CD8-positive, alpha-beta memory T cell (primary cell): ENCODE measurements at places on chromosomes 13 and 19. TPM values are rescaled to one million over a fixed set of nuclear protein-coding genes. Genes with fewer than 3 reads are reported as not detected.

DNA sequence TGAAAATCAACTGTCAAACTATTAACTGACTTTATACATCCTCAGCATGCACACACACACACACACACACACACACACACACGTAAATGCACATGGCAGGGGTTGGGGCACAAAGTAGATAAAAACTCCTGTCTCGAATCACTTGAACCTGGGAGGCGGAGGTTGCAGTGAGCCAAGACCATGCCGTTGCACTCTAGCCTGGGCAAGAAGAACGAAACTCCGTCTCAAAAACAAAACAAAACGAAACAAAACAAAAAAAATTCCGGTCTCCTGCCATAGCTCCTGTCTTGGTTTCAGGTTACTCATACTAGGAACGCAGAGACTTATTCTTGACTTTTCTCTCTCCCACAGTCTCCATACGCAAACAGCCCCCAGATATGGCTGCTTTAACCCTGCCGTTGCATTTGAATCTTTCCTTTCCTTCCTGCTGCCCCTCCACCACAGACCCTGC, 148.9 kb downstream of the SHISA2 start:
- DNase-seq = no peak

DNA sequence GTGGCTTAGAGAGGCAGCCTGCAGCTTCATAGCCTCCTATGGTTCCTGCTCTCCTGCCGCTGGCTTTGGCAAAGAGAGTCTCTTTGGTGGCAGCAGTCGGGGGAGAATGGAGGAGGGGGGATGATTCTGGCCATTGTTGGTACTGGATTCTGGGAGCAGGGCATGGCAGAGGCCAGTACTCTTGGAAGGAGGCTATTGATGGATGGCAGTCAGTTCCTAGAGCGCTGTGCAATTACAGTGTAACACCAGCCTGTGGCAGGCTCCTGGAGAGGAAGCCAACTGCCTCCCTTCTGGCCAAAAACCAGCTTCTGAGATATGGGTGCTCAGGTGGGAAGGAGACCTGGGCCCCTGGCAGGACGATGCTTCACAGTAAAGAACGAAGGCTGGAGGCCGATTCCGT, 47.9 kb upstream of the TMTC4 start:
- DNase-seq = no peak

DNA sequence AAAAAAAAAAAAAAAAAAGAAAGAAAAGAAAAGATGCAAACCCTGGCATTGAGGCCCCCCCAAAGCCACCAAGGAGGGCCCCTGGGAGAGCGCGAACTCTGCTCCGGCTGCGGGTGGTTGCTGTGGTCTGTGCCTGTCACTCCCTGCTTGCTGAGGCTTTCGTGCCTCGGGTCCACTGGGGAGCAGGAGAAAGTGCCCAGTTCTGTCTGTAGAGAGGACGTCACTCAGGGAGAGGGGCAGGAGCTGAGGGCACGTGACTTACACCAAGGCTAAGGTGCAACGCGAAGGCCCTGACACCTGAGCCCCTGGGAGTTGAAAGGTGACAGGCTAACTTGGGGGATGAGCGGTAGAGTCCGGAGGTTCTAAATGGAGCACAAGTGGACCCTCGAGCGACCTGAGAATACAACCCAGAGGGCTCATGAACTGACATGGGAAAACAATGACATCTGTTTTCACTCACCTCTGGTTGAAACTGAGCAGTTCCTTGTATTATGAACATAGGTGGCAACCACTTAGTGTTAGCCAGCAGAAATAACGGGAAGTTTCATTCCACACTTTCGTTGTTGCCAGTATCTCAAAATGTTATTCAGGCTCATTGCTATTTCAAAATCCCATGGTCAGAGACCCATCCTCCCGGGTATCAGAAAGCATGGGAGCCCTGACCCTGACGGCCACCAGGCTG, 69.2 kb upstream of the TM9SF2 start:
- DNase-seq = peak; percentile 17

- no peak for DNase-seq
Measured at GRCh38 chr13:34502011-34502410, 440.1 kb upstream of the NBEA start.

Gene NKPD1
- 0.18 TPM for total RNA-seq

DNA sequence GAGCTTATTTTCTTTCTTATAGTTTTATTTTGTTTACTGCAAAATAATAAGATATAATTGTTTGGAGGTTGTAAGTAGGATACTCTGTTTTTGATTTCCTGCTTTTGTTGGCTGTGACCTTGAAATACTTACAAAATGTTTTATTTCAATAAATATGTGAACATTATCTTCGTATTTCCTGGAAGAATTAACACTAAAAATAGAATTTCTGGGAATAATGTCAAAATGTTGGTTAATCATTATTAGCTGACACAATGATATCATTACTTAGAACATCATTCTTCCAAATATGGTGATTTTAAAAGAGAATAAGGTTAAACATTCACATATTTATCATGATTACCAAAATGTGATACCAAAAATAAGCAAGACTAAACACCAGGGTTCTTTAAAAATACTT, 1148.6 kb upstream of the PRR20A start:
- DNase-seq = no peak

- peak; percentile 8 for DNase-seq
Measured at GRCh38 chr19:49157445-49158224, at the start of gene TRPM4. Gene TRPM4 (plus strand): TSS chr19:49157792. CDS start chr19:49157867, 75 bp downstream.

DNA sequence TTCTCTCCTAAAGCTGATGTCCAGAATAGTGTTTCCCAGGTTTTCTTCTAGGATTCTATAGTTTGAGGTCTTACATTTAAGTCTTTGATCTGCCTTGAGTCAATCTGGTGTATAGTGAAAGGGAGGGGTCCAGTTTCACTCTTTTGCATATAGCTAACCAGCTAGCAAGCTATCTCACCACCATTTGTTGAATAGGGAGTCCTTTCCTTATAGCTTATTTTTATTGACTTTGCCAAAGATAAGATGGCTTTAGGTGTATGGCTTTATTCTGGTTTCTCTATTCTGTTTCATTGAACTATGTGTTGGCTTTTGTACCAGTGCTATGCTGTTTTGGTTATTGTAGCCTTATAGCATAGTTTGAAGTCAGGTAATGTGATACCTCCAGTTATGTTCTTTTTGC, 1386.1 kb downstream of the SLITRK5 start:
- DNase-seq = no peak

Gene C19orf85
- total RNA-seq = not detected

DNA sequence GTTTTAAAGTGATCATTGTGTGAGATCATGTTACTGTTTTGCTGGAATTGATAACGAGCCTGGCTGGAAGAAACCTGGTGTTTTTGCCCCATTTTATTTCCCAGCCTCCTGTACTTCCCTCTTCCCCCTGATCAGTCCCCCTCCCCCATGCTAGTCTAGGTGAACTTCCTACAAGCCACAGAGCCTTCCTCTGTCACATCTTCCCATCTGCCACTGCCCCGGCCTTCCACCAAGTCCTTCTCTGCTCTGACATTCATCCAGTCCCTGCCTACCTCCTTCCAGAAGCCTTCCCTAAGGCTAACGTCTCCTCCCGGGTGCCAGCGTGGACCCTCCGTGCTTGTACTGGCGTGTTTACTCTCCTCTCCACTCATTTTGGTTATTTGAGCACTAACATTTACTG, 14.3 kb downstream of the FARP1 start:
- no peak for DNase-seq

GRCh38 chr13:51240178-51240577, 18.0 kb downstream of the FAM124A start:
- DNase-seq = no peak

GRCh38 chr13:110391273-110391672, 84.2 kb downstream of the COL4A2 start:
- no peak for DNase-seq

DNA sequence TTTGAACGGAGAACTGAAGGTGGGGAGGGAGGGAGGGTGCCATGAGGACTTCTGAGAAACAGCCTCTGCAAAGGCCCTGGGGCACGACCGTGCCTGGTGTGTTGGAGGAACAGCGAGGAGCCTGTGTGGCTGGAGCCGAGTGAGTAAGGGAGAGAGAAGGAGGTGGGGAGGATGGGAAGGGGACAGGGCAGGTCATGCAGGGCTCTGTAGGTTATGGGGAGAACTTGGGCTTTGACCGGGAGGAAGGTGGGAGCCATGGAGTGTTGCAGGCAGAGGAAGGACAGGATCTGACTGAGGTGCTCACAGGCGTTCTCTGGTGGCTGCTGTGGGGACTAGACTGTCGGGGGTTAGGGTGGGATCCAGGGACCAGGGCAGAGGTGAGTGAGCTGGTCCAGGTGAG, 6.7 kb downstream of the MPND start:
- no peak for DNase-seq

GRCh38 chr19:4060621-4061177, 6.0 kb downstream of the ZBTB7A start:
- no peak for DNase-seq

Gene TLE6
- total RNA-seq = 1.3 TPM

Gene B3GNT3
- total RNA-seq = not detected

DNA sequence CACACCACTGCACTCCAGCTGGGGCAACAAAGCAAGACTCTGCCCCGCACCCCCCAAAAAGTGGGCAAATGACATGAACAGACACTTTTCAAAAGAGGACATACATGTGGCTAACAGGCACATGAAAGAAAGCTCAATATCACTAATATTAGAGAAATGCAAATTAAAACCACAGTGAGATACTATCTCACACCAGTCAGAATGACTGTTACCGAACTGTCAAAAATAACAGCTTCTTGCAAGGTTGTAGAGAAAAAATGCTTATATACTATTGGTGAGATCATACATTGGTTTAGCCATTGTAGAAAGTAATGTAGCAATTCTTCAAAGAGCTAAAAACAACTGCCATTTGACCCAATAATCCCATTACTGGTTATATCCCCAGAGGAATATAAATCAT, 99.5 kb upstream of the SPATA13 start:
- DNase-seq = no peak

DNA sequence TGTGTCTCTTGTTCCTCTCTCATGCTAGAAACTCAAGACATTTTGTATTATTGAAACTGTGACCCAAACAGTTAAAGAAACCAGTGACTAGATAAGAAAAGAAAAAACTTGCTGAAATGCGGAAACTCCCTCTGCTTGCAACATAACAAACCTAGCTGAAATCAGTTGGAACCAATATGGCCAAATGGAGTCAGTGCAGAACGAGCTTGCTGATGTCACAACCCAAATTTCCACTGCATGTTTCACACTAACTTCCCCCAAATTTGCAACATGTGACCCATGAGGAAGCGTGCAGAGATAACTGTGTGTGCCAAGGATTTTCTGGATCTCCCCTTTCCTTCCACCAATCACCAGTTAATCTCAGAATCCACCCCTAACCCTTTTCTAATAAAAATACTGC, 208.0 kb downstream of the DLEU7 start:
- no peak for DNase-seq

Gene TMEM145
- not detected for total RNA-seq

DNA sequence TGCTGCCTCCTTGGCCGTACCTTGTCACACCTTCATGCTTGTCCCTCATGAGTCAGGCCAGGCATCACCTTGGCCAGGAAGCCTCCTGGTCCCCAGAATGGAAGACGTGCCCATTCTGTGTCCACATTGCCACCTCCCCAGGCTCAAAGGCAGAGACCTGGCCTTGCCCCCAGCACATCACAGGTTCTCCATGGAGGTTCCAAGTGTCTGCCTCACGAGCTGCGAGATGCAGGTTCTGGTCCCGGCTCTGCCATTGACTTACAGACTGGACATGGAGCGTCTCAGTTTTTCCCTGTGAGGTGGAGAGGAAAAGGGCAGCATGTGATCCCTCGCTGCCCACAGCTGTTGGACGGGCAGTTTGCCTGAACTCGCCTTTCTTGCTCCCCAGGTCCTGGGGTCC, 9.1 kb upstream of the SLC7A10 start:
- no peak for DNase-seq

DNA sequence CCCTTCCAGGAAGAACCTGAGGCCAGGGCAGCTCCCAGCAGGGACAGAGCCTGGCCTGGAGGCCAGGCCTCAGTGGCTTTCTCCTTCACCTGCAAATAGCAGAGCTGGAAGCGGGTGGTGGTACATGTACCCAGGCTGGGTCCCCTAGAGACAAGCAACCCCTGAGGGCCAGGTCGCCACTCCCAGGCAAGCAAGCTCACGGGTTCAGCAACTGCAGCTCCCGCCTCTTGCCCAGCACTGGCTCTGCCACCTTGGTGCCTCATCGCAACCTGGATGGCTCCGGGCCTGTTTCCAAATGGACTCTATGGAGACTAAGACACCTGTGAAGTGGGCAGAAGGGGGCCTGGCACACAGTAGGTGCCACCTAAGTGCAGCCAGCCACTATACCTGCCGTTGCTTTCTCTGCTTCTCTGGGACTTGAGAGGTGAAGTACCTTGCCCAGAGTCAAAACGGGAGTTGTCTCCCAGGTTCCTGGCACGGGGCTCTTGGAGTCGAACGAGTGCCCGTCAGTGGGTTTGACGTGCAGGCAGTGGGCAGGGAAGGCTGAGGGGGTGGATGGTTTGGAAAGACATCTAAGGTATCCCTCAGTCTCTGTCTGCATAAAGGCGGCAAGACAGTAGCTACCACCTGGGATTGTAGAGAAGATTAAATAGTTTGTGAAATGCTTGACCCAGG, 2.4 kb upstream of the PLPP2 start:
- DNase-seq = no peak

DNA sequence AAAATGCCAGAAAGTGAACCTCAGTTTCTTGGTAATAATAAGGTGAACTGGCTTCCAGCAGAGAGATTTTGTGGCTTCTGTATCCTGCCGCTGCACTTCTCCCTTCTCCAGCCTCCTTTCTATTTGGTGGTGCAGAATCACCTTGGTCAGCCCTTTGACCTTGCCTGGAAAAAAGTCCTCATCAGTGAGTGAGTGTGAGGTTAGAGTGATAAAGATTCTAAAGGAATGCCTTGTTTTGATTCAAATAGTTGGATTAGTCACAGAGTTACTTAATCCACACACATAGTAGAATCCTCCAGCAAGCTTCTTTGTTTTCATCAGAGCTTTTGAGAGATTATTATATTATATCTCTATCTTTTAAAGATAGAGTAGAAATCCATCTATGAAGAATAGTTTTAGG, 140.9 kb downstream of the KCNRG start:
- no peak for DNase-seq

Gene MRPL54
- 95.3 TPM for total RNA-seq

DNA sequence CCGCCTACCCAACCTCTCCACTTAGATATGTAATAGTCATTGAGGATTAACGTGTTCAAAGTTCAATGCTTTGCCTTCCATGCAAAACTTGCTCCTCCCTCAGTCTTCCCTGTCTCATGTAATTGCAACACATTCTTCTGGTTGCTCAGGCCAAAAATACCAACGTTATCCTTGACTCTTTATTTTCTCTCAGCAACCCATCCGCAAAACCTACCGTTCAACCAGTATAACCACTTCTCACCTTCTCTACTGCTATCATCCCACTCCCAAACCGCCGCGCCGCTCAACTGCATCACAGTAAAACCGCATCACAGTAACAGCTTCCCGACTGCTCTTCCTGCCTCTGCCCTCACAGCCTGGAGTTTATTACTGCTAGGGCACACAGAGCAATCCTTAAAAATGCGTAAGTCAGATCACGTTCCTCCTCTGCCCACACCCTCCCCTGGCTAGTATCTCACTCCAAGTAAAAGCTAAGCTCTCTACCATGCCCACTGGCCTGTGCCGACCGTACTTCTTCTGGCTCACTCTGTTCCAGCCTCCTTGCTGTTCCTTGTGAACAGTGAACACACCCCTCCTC, 8.2 kb downstream of the MTIF3 start:
- no peak for DNase-seq

Gene MCEMP1
- total RNA-seq = not detected
